ENCODE measurements at places on chromosomes 12 and 14. TPM values are rescaled to one million over a fixed set of nuclear protein-coding genes. Genes with fewer than 3 reads are reported as not detected.

GRCh38 chr14:38958589-38958988 is 144.4 kb downstream of the SEC23A start:
- DNase-seq: no peak
- no peak overlapping the region for H3K27ac ChIP-seq

DNA sequence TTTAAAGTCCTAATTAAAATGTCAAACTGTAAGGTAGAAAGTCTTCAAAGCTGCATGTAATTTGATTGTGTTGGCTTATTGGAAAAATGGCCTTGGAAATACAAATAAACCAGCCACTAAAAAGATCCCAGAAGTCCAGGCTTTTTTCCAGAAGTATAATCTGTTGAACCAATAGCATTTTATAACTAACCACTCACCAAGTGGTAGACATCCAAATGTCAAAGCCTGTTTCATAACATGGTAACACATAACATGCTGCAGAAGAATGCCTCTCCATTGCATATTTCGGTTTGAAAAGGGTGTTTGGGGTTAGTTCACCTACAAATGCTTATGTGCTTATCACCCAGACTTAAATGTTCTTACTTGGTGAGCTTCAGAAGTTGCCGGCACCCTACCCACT is 183.7 kb upstream of the DIO2 start:
- DNase-seq: no peak
- peaks cover 1% of the 10 kb centered on the region for H3K27me3 ChIP-seq
- no peaks in the 10 kb centered on the region for H3K4me1 ChIP-seq
- H3K4me3 ChIP-seq: no peak overlapping the region
- H3K27ac ChIP-seq: no peak overlapping the region

DNA sequence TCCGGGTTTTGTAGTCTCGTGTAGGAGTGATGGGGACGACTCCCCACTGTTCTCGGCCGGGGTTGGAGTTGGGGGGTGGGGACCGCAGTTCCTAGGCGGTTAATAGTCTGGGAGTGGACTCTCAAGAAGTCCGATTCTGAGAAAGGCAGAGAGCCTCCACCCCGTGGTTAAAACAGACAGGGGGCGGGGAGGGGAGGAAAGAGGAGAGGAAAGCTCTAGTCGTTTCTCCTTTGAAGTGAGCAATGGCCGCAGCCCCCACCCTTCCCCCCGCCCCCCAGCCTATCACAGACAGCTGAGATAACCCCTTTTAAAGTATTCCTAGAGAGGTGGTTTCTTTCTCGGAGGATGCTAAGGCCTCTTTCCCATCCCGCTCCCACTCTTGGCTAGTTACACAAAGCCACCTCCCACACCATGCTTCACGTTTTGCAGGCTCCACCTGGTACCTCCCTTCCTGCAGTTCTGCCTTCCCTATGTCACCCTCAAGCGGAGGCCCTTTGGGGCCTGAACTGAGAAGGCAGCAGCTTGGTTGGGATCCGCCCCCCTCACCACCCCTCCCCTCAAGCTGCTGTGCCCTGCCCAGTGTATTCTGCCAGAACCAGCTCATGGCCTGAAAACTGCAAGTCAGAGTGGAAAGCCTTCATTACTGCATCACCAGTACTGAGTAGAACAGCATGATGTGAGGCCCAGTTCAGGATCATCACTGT is 853 bp downstream of the USP5 start:
- H3K27me3 ChIP-seq: no peaks in the 10 kb centered on the region
- peaks cover 27% of the 10 kb centered on the region for H3K36me3 ChIP-seq
- H3K27ac ChIP-seq: peak overlapping the region; percentile 99

- no peak overlapping the region for H3K27ac ChIP-seq
- H3K27me3 ChIP-seq: no peaks in the 10 kb centered on the region
- no peak for DNase-seq
- H3K4me3 ChIP-seq: no peak overlapping the region
- H3K36me3 ChIP-seq: peaks cover 16% of the 10 kb centered on the region
These were observed 219.5 kb downstream of the BCL11B start for GRCh38 chr14:99052467-99052866.

Gene CISTR
- not detected for total RNA-seq

Gene EML5
- total RNA-seq: 7.5 TPM

Gene KRT6C
- total RNA-seq: not detected

Gene CELA1
- 2.5 TPM for total RNA-seq

Measured in naive thymus-derived CD8-positive, alpha-beta T cell (primary cell).